ENCODE measurements at places on chromosomes 5 and 9.

DNA sequence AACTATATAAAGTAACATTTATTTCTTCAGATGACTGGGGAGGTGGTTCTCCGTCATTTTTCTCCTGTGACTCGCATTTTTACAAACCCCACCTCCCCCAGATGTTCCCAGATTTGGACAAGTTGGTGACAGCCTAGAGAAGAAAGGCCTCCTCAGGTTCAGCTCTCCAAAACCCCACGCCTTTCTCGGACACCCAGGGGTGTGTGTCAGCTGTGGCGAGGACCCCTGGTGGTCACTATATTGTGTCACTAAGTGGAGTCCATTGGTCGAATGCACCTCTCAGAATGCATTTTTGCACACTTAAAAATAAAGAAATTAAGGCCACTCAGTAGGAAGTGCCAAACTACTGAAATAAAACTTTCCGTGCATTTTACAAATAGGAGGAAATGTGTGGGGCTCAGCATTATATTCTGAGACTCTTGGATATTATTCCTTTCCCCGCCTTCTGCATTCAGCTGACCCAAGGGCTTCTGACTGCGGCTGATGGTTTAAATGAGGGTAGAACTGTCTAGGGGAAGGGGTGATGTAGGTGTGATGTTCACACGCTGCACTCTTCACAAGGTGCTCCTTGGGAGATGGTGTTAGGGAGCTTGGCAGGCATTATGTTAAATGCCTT is 47.6 kb downstream of the ACO1 start:
- DNase-seq: no peak

GRCh38 chr9:79768194-79768593 is 196.4 kb downstream of the TLE4 start:
- DNase-seq: no peak

GRCh38 chr9:112489039-112489546 is 2.5 kb downstream of the KIAA1958 start:
- no peak for DNase-seq

- DNase-seq: no peak
Measured at GRCh38 chr9:89592213-89592815, 12.5 kb upstream of the GADD45G start.

DNA sequence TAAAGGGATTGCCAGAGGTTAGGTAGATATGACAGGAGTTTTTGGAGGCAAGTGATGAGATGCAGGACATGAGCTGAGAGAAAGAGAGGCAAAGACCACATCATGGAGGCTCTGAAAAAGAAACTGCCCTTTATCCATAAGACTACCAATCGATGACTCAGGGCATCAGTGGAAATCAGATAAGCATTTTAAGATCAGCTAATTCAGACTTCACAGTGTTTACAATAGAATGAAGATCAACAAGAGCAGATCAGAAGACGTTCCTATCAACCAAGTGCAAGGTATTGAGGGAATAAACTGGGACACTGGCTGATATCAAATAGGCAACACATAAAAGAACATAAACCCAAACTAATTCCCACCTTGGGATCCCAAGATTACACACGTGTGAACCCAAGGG is 227.2 kb downstream of the SLCO4C1 start:
- DNase-seq: no peak

- no peak for DNase-seq
Measured at GRCh38 chr5:130808691-130809090, 356.4 kb downstream of the HINT1 start.
